Stromal cell of bone marrow (primary cell): ENCODE measurements at places on chromosomes 12 and 14.
A peak's percentile ranks its signal among the peaks of the same experiment; 100 is the strongest.

DNA sequence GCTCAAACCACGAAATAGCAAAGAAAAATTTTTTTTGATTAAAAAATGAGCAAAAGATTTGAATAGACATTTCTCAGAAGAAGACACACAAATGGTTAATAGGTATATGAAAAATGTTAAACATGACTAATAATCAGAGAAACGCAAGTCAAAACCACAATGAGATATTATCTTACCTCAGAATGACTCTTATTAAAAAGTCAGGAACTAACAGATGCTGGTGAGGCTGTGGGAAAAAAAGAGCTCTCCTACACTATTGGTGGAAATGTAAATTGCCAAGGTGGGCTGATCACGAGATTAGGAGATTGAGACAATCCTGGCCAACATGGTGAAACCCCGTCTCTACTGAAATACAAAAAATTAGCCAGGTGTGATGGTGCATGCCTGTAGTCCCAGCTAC lies 315.5 kb upstream of the FLRT2 start:
- no peak for DNase-seq

- DNase-seq: no peak
Observed at GRCh38 chr12:107243341-107243740, 150.0 kb upstream of the CRY1 start.

DNA sequence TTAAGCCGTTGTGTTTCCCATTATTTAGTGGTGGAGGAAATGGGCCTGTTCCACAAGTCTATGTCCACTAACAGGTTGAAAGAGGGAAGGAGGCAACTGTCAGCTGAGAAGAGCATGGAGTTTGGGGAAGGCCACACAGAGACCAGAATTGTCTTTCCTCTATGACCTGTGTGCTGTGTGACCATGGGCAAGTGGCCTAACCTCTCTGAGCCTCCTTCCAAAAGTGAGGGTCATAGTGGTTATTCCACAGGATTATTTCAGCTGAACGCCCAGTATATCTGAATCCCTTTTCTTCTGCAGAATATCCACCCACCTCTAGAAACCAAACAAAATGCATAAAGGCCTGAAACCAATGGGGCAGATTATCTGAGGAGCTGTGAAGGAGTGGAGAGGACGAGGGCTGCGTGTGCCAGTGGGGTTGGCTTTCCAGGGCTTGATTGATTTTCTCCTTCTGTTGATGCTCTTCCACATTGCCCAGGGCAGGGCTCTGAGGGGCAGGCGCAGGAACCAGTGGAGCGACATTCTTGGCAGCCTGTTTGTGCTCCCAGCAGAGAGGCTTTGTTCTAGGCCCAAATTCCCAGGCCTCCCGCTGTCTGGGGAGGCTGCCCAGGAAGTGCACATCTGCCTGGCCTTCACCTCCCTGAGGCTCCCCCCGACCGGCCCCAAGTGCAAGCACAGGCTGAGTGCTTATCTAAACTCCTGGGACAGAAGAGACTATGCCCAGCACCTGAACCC lies 452.7 kb downstream of the BCL11B start:
- DNase-seq: no peak

- DNase-seq: no peak
Observed at GRCh38 chr12:6850796-6851152, 312 bp downstream of the CDCA3 start.

- DNase-seq: no peak
Observed at GRCh38 chr14:90651271-90651804, 164.9 kb downstream of the TTC7B start.

DNA sequence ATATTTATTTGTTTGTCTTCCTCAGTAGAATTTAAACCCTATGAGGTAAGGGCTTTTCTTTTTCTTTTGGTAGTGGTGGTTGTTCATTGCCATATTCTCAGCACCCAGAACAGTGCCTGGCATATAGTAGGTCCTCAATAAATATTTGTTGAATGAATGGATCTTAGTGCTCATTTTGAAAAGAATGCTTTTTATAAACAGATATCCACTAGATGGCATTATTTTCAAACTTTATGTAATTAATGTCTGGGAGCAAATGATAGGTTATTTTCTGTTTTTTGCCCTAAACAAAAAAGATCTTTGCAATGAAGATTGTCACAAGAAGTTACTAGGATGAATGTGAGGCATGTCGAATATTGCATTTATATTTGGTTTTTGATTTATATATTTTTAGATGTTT lies 64.1 kb downstream of the RAD51B start:
- peak; percentile 17 for DNase-seq

- DNase-seq: no peak
Observed at GRCh38 chr14:72075649-72076334, 143.6 kb downstream of the RGS6 start.

GRCh38 chr12:65741656-65742017 lies 82.6 kb upstream of the HMGA2 start:
- no peak for DNase-seq

GRCh38 chr14:88505621-88506020 lies 49.2 kb downstream of the PTPN21 start:
- DNase-seq: no peak

GRCh38 chr14:31297701-31298344 lies 90.2 kb upstream of the HECTD1 start:
- no peak for DNase-seq

DNA sequence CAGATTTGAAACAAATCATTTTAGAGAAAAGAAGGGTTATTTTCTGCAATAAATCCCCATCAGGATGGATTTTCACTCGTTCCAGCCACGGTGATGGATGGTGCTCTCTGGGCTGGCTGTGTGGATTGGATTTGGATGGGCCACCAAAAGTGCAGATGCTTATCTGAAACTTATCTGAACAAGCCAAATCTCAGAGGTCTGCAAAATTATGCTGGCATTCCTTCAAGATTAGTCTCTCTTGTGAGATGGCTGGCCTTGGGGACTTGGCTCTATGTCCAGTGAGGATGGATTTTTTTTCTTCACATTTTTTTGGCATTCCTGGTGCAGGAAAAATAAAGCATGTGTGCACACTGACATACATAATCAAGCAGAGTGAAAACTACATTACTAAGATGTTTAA lies 341.9 kb downstream of the GXYLT1 start:
- DNase-seq: no peak

DNA sequence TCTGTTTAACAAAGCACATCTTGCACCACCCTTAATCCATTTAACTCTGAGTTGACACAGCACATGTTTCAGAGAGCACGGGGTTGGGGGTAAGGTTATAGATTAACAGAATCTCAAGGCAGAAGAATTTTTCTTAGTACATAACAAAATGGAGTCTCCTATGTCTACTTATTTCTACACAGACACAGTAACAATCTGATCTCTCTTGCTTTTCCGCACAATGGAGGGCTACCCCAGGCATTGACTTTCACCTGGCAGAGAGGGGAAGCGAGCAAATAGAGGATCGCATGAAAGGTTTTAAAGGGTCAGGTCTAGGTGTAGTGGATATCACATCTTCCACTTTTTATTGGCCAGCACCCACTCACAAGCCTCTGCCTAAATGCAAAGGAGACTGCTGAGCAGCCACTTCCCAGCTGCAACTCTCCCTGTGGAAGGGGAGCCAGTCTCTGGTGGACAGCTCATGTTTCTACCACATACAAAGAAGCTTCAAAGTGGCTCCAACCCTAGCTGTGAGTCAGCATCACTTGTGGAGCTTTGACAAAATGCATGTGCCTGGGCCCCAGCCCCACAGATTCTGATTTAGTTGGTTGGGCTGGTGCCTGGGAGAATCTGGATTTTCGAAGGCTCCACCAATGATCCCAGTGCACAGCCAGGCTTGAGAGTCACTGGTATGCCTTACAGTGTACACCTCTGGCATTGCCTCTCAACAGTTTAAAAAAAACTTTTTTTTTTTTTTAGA lies 7.2 kb upstream of the FNTB start:
- DNase-seq: no peak

- DNase-seq: no peak
Observed at GRCh38 chr12:46470975-46471374, 98.4 kb upstream of the SLC38A2 start.

DNA sequence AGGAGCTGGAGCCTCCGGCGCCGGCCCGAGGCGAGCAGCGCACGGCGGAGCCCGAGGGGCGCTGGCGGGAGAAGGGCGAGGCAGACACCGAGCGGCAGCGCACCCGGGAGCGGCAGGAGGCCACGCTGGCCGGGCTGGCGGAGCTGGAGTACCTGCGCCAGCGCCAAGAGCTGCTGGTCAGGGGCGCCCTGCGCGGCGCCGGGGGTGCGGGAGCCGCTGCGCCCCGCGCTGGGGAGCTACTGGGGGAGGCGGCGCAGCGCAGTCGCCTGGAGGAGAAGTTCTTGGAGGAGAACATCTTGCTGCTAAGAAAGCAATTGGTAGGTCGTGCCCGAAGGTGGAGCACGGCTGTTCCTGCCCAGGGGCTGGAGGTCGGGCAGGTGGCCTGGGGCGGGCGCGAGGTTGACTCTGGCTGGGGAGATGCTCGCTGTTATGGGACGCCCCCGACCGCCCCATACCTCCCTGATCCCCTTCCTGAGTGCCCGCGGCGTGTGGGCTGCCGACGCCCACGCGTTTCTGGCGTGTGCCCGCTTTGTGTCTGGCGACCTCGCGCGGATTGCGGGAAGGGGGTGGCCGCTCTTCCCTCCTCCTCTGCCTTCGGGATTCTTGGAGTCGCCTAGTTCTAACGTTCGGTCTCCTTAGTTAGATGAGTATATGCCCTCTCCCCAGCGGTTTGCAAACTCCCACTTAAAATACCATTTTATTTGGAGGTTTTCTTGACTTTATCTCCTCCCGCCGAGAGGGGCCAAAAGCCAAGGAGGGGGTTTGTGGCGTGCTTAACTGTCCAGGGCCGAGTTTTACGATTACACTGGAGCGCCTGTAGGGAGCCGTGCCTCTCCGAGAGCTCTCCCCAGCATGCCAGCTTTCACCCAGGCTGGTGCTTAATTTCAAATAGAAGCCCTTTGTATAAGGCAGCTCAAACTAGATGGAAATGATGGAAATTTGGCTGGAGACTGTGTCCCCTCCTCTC lies 752 bp downstream of the DACT1 start:
- no peak for DNase-seq

DNA sequence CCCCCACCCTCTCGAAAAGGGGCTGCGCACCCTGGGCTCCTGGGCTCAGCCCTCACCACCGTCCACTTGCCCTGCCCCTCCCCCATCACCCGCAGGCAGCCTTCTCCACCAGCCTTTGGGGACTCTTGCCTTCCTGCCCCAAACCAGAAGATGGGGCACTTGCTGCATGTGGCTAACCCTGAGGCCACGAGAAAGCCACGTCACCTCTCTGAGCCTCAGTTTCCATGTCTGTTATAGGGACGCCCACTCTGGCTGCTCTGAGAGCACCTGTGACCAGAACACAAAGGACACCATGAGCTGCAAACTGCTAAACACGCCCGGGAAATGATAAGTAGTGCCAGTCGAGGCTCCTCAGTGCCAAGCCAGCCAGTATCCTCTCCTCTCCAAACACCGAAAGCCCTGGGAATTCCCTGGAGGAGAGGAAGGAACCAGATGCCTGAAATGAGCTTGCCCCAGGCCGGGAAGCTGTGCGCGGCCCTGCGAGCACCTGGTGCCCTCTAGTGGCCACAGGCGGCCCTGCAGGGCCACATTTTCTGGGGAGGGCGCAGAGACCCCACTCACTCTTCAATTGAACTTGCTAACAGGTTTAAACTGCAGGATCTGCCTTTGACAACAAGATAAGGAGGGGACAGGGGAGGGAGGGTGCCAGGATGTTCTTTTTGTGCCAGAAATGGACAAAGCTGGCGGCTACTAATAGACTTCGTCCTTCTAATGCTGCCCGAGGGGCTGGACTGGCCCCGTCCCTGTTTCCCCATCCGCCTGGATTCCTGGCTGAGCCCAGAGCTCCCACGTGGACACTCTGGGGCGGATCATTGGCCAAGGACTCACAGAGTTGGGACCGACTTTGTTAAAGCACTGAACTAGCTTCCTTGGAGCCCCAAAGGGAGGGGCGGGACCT lies 10.2 kb upstream of the SERPINA9 start:
- peak; percentile 30 for DNase-seq

- no peak for DNase-seq
Observed at GRCh38 chr14:89848165-89848564, 106.4 kb downstream of the EFCAB11 start.

DNA sequence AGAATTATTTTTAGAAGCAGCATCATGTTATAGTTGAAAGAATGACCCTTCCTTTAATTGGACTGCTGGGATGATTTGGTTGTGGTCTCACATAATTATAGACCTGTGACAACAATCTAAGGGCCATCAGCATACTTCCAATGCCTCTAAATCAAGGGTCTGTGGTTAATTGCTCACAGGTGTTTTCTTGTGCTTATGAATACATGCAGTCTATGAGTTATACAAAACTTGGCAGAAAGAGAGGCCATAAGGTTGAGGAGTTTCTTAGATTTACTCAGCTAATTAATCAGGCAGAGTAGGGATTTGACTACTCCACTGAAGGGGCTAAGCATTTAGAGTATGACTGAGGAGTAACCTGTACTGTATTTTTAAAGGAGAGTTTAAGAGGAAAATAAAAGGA lies 37.0 kb upstream of the FRMD6 start:
- DNase-seq: no peak

DNA sequence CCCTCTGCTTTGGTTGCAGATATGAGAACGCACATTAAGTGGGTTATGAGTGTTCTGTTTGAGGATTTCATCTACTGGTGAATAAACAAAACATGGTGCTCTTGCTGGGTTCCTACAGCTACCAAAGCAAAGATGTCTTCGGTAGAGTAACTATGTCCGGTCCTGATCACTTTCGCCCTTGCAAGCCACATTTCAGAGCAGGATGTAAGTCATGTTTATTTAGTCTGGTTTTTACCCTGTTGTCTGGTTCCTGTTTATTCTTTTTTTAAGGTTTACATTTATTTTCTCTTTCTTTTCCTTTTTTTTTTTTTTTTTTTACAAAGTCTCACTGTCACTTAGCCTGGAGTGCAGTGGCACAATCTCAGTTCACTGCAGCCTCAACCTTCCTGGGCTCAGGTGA lies 99.2 kb downstream of the VEZT start:
- DNase-seq: no peak

DNA sequence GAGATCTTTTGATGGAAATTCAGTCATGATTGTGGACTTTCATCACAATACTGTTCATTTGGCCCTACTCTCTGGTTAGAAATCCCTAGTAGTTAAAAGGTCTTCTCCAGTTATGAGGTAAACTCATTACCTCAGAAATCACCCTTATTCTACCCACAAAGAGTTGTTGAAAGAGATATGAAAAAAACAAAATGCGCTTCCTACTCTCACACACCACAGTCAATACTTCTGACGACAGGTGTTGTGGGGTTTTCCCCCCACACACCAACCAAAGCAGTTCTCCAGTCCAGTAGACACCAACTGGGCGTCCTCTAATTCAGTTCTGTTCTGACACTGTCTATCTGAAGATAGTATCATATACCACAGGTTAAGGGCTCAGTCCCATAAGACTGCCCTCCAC lies 54.9 kb downstream of the TRMT5 start:
- DNase-seq: no peak

DNA sequence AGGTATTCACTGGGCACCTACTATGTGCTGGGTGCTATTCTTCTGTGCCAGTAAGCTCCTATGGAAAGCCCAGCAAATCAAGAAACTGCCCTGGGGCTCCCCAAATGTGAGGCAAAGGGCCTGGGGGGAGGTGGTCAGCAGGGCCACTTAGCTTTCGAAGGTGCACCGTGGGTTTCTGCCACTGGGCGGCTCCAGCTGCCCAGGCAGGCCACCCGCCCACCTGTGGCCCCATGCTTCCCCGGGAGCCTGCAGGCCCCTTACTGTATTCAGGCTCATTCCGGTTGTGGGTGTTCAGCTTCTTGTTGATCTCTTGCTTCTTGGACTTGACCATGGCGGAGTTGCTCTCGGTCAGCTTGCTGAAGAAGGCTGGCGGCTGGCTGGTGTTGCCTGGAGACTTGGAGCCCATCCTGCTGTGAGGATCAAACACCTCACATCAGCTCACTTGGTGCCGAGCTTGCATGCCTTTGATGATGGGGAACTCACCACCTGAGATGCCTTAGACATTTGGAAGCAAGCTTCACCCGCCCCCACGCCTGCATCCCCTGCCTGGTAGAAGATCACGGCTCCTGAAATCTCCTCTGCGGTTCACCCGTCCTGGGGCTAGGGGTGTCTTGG lies 37.3 kb downstream of the RFLNA start:
- no peak for DNase-seq
